Natural killer cell treated with Interleukin-12 subunit alpha and Interleukin-12 subunit beta and Interleukin-15 and Interleukin-18, amount 100 ng/mL, for 72 hours (primary cell): ENCODE measurements at places on chromosomes 1 and 21.

DNA sequence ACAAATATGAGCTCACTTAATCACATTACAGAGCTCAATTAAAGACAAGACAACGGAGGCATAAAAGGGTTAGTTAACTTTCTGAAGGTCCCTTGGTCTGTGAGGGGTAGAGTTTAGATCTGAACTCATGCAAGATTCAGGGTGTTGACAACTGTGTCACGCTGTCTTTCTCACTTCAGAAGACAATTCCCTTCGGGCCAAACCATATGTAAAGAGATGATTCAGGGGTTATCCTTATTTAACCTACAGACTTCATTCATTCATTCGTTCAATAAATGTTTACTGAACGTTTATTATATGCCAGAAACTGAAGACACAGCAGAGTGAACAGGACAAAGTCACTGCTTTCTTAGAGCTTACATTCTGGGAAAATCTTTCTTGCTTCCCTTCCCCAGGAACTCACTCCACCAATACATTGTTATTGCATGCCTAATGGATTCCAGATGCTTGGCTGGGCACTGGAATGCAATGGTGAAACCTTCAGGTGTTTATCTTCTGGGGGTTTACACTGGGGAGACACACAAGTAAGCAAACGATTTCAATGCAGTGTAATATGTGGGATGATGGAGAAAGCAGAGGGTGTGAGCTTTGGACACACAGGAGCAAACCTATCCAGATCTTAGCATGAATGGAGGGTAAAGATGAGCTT lies 6.4 kb downstream of the XCL1 start:
- H3K4me3 ChIP-seq = no peak overlapping the region
- no peaks in the 10 kb centered on the region for H3K27me3 ChIP-seq
- H3K27ac ChIP-seq = no peak overlapping the region
- DNase-seq = no peak

DNA sequence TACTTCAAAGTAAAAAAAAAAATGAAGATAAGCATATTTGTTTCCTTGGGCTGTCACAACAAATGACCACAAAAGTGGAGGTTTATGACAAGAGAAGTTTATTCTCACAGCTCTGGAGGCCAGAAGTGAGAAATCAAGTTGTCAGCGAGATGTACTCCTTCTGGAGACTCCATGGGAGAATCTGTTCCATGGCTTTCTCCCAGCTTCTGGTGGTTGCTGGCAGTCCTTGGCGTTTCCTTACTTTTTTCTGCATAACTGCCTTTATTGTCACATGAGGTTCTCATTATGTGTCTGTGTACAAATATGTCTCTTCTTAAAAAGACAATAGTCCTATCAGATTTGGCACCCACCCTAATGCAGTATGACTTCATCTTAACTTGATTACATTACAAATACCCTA lies 398.3 kb downstream of the KCNT2 start:
- H3K27me3 ChIP-seq = no peaks in the 10 kb centered on the region
- no peak overlapping the region for H3K4me3 ChIP-seq

GRCh38 chr1:235253219-235253962 lies 74.6 kb downstream of the ARID4B start:
- no peaks in the 10 kb centered on the region for H3K27me3 ChIP-seq
- no peak overlapping the region for H3K27ac ChIP-seq
- no peak overlapping the region for H3K4me3 ChIP-seq
- peaks cover 17% of the 10 kb centered on the region for H3K4me1 ChIP-seq

DNA sequence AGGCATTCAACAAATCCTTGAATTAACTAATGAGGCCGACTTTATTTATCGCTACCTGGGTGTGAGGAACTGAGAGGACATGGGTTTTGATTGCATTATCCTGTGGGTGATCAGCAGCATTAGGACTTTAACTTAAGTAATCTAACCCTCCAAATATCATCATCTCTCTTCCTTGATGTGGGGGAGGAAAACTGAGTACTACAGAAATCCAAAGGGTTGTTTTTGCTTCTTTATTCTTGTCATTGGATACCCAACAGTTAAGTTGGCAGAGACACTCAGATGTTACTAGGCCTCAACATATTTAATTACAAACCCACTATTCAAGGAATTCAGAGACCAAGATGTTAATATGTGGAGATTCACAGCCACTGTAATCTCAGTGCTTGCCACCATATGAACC lies 97.4 kb upstream of the ST6GALNAC5 start:
- H3K27ac ChIP-seq = no peak overlapping the region
- no peak overlapping the region for H3K4me3 ChIP-seq
- H3K27me3 ChIP-seq = peaks cover 6% of the 10 kb centered on the region
- H3K4me1 ChIP-seq = no peaks in the 10 kb centered on the region
- no peak for DNase-seq

DNA sequence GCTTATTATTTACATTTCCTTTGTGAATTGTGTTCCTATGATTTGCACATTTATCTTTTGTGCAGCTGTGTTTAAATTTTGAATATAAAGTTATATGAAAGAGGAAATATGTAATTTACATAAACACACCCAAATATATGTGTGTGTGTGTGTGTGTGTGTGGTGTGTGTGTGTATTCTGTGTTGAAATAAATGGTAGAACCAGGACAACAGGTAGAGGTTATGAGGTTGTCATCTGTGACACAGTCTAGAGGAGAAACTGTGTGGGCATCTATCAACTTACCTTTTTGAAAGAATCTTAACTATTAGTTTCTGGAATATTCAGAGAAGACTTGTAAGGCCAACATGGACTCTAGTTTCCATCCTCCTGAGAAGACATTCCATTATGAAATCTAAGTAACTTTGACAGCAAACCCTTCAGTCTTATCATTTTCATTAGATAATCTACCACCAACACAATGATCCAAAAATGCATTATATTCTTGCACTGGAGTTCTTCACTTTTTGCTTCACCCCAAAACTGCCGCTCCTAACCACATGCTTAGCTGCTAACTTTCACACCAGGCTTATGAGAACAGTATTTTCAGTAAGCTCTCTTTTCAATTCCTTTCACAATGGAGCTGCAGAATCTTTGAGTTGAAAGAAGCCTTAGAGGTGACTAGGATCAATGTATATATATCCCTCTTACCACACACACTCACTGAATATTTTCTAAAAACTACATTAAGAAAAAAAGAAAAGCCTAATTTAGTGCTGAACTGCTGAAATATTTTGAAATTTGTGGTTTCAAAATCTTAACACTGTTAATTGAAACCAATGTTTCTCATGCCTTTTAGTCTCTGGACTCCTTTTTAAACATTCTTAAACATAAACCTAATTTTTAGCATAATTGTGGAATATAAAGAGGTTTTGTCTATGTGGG lies 21.8 kb downstream of the PTPRC start:
- H3K27ac ChIP-seq = peak overlapping the region; percentile 90
- H3K36me3 ChIP-seq = peaks cover 7% of the 10 kb centered on the region
- no peaks in the 10 kb centered on the region for H3K27me3 ChIP-seq

GRCh38 chr1:204831186-204831585 lies 39.5 kb upstream of the NFASC start:
- no peak overlapping the region for H3K4me3 ChIP-seq
- peaks cover 42% of the 10 kb centered on the region for H3K27me3 ChIP-seq
- H3K27ac ChIP-seq = no peak overlapping the region
- peaks cover 7% of the 10 kb centered on the region for H3K4me1 ChIP-seq

- no peaks in the 10 kb centered on the region for H3K36me3 ChIP-seq
- H3K4me1 ChIP-seq = no peaks in the 10 kb centered on the region
- H3K27me3 ChIP-seq = no peaks in the 10 kb centered on the region
- DNase-seq = no peak
- no peak overlapping the region for H3K4me3 ChIP-seq
These were observed 100.3 kb downstream of the UCHL5 start for GRCh38 chr1:192958871-192959270.

- no peak for DNase-seq
- no peaks in the 10 kb centered on the region for H3K4me1 ChIP-seq
- no peaks in the 10 kb centered on the region for H3K27me3 ChIP-seq
- no peaks in the 10 kb centered on the region for H3K36me3 ChIP-seq
- H3K27ac ChIP-seq = no peak overlapping the region
These were observed 71.2 kb upstream of the MACF1 start for GRCh38 chr1:39133340-39133684.

GRCh38 chr1:94017155-94017829 lies 103.7 kb downstream of the ABCA4 start:
- no peaks in the 10 kb centered on the region for H3K27me3 ChIP-seq
- peak overlapping the region; percentile 7 for H3K27ac ChIP-seq
- peak; percentile 72 for DNase-seq
- peak overlapping the region; percentile 32 for H3K4me3 ChIP-seq
- no peaks in the 10 kb centered on the region for H3K36me3 ChIP-seq

DNA sequence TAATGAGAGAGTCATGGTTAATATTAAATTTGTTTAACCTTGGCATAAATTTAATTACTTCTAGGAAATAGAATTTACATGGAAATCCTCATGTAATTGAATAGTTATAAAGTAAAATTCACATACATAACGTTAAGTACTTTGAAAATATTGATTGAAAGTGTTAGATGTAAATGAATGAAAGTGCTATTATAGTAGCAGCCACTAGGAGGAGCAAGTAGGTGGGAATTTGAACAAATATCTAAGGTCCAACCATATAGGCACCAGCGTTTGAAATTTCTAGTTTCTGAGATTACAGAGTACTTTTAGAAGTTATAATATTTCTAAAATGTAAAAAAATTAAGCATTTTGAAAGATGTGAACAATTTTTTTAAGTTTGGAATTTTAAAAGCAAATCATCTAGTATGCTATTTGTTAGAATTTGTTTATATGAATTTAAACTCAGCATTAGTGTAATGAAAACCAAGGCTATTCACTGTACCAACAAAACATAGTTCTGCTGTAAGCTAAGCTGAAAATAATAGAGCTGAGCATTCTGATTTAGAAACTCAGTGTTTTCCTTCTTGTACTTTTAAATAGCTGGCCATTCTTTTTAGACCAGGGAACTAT lies 3.3 kb downstream of the B3GALT2 start:
- no peaks in the 10 kb centered on the region for H3K36me3 ChIP-seq
- no peak for DNase-seq
- no peaks in the 10 kb centered on the region for H3K27me3 ChIP-seq
- H3K4me3 ChIP-seq = no peak overlapping the region
- no peak overlapping the region for H3K27ac ChIP-seq

DNA sequence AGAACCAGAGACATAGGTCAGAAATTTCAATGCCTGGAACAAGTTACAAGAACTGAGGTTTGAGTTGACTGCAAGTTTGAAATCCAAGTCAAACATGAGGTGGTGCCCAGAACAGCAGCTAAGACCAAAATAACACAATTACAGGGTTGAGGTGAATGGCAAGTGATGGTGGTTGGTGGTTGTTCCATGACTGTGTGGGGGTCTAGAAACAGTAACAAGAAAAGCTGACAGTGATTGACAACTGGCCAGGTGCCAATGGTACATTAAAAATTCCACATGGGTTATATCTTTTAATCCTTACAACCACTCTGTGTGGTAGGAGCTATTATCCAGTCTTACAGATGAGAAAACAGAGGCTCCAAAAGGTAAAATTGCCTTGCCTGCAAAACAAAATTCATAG lies 32.0 kb downstream of the RIMS3 start:
- H3K27ac ChIP-seq = no peak overlapping the region
- no peaks in the 10 kb centered on the region for H3K27me3 ChIP-seq
- H3K4me1 ChIP-seq = peaks cover 15% of the 10 kb centered on the region
- H3K36me3 ChIP-seq = no peaks in the 10 kb centered on the region
- no peak for DNase-seq

DNA sequence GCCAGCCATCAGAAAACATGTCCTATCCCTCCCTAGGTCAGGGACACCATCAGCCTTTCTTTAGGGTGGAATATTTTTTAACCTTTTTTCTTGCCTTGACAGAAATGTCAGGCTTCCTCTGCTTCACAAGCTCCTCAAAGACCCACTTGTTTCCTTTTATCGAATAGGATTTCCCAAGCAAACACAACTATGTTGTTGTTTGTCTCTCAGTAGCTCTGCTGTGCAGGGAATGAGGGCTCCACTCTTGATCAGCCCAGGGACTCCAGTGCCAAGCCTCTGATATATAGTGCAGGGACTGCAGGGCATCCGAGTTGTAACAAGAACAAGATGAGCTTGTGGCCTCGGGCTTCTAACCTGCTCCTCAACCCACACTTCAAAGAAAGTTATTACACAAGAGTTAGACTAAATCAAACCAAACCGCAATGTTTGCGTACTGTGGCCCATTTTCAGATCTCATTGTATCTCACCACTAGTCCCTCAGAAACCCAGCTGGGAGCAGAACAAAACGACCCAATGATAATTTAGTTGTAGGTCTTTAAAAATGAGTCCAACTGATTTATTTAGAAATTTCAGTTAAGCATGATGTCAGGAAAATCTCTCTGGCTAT lies 108.1 kb downstream of the ATG4C start:
- no peaks in the 10 kb centered on the region for H3K4me1 ChIP-seq
- no peak for DNase-seq
- H3K36me3 ChIP-seq = no peaks in the 10 kb centered on the region
- no peak overlapping the region for H3K27ac ChIP-seq
- peaks cover 12% of the 10 kb centered on the region for H3K27me3 ChIP-seq

DNA sequence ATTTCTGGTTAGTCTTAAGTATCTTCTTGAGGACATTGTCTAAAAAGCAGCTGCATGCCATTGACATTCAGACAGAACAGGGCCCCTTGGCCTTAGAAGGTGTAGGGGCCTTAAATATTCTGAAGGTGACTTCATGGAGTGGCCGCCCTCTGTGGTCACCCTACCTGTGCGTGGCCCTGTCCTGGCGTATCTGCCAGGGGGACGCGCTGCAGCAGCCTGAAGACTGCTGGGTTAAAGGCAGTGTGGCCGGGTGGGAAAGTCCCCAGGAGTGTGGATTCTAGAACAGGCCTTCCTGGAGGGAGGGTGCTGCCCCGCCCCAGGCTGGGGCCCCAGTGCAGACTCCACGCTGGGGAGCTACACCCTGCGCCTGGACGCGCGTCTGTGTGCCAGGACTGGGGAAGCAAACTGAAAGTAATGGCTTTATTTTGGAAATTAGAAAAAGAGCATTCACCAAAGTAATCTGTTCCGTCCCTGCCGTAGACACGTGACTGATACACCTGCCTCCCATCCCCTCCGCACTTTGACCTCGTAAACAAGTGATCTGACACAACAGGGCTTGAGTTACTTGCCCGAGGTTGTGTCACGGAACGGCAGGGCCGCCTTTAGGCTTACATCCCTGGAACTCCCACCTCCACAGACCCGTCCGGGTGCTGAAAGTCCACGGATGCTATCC lies 1.8 kb downstream of the AGPAT3 start:
- peak overlapping the region; percentile 56 for H3K27ac ChIP-seq
- peak; percentile 58 for DNase-seq
- no peaks in the 10 kb centered on the region for H3K27me3 ChIP-seq
- H3K4me3 ChIP-seq = peak overlapping the region; percentile 50
- H3K36me3 ChIP-seq = peaks cover 6% of the 10 kb centered on the region

GRCh38 chr1:86146566-86146965 lies 10.0 kb downstream of the COL24A1 start:
- no peak overlapping the region for H3K27ac ChIP-seq
- H3K27me3 ChIP-seq = no peaks in the 10 kb centered on the region
- no peak overlapping the region for H3K4me3 ChIP-seq
- no peaks in the 10 kb centered on the region for H3K36me3 ChIP-seq
- H3K4me1 ChIP-seq = no peaks in the 10 kb centered on the region
- DNase-seq = no peak

- peaks cover 30% of the 10 kb centered on the region for H3K27me3 ChIP-seq
- no peak overlapping the region for H3K4me3 ChIP-seq
- no peaks in the 10 kb centered on the region for H3K4me1 ChIP-seq
- DNase-seq = no peak
These were observed 207.2 kb downstream of the ATG4C start for GRCh38 chr1:62991152-62991551.
